Transverse colon (tissue), 4 donors: ENCODE measurements at places on chromosomes 1 and 21. TPM values are rescaled to one million over a fixed set of nuclear protein-coding genes. Genes with fewer than 3 reads are reported as not detected.

MCOLN3 gene
- 7.6 TPM for total RNA-seq

TNNI3K gene
- total RNA-seq = 0.95 TPM

ESPN gene
- total RNA-seq = 368 TPM

STIL gene
- total RNA-seq = 6.4 TPM

UTS2 gene
- not detected for total RNA-seq

TSPAN2 gene
- 12.0 TPM for total RNA-seq
